ENCODE measurements at places on chromosomes 6 and 20.

GRCh38 chr20:51902933-51903332, 100.6 kb upstream of the SALL4 start:
- no peak for DNase-seq

DNA sequence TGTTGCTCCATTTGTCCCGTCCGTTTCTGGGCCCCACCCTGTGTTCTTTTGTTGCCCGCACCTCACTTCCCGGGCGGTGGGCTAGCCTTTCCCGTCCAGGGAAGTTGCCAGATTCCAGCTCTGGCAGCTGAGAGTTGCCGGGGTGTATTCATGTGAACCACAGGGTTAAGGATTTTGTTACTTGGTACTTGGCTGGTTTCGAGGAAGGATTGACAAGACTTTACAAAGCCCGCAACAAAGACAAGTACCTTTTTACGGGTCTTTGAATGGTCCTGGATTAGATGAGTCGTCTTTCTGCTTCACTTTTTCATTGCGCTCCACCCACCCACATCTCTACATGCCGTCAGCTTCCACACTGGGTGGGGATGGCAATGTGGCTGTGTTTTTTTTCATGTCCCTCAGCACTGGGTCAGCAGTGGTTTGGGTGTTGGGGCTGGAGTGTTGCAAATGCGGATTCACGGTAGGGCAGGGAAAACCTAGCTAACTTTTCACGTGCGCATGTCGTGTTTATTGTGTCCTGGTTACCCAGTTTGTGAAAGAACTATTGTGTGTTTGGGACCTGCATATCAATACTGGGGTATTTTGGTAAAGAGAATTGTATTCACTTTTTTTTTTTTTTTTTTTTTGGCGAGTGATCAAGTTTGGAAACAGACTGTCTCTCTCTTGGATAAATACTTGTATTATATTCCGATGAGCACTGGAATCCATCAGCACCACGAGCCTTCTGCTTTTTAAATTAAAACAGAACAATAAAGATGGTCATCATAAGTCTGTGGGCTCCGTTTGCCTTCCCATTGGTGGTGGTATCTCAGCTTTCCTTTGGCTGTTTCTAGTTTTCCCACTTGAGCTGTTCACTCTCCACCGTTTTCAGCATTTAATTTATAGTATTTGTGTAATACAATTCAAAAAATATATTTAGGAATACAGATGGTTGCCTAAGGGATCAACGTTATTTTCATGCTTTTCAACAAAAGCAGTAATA, 1.2 kb downstream of the DUSP22 start:
- no peak for DNase-seq

- DNase-seq: no peak
These were observed 41.1 kb downstream of the FARS2 start for GRCh38 chr6:5302220-5302946.

DNA sequence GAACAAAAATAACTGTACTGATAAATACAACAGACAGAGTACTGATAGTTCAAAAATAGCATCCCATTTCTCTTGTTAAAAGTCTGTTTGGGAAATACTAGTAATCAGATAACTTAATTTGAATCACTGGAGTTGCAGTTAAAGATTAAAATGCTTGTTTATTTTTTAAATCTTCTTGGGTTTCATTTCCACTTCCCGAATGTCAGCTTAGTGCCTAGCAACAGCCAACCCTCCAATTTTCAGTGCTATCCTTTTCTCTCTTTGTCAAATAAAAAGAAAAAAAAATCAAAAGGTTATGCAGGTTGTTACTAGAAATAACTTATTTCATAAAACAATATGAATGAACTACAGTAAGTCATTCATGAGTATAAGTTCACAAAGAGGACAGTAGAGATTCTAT, 257.7 kb upstream of the STXBP5 start:
- no peak for DNase-seq

DNA sequence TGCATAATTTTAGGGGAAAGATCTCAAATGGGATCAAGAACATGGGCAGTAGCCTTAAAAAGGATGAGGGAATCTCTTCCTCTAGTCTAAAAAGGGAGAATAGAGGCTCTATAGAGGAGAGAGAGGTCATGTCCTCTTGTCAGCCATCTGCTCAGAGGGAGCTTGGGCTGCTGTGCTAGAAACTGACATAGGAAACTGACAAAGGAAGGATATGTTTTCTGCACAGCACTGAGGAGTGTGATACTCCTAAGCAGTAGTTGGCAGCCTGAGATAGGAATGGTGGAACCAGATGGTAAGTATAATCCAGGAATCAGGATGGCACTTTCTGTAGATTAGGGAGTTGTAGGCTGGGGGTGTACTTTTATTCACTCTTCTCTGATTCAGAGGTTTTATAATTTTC, 59.2 kb downstream of the PTPRA start:
- peak; percentile 25 for DNase-seq

GRCh38 chr6:33820243-33820642, 16.4 kb upstream of the MLN start:
- DNase-seq: peak; percentile 23

DNA sequence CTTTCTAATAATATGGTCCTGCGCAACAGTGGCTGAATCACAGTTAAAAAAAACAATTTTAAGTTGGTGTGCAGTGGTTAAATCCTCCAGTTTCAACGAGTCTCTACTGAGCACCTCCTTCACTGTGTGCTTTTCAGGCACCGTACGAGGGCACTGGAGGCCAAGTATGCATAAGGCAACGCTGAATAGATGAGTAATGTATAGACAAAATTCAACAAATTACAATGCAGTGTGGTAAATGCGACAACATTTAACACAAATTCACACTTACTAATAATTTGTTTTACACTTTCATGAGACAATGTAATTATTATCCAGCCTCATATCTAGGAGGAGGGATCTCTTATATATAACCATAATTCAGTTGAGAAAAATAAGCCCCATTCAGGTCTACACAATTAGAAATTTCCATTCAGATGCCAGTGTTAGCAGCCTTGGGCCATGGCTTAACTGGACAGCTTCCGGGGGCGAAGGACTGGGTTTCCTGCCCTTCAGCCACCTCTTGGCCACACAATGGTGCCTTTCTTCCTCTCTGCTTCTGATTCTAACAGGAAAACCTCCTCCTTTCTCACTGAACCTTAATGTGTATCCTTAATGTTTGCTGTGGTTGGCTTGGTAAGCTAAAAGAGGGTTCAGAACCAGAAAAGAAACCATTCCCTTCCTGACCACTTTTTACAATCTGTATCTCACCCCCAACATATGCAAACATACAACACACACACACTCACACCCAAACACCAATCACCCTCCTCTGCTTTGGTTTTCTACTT, 51.9 kb downstream of the B4GALT5 start:
- DNase-seq: no peak

GRCh38 chr6:17466707-17467106, 73.3 kb downstream of the CAP2 start:
- DNase-seq: no peak

- DNase-seq: no peak
These were observed 25.6 kb upstream of the ADGRG6 start for GRCh38 chr6:142276256-142276655.

- DNase-seq: no peak
These were observed 301.4 kb upstream of the TBX18 start for GRCh38 chr6:85065831-85066230.

GRCh38 chr20:5550733-5551529, 199.3 kb upstream of the SHLD1 start:
- no peak for DNase-seq

GRCh38 chr6:87656857-87657256, 45.2 kb downstream of the AKIRIN2 start:
- DNase-seq: no peak

DNA sequence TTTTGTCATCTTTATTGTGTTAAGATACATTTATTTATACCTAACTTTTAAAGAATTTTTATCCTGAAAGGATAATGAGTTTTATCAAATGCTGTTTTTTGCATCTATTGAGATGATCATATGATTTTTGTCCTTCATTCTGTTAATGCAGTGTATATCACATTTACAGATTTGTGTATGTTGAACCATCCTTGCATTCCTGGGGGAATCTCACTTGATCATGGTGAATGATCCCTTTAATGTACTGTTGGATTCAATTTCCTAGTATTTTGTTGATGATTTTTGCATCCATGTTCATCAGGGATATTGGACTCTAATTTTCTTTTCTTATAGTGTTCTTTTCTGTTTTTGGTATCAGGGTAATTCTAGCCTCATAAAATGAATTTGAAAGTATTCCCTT, 38.5 kb upstream of the SLC22A3 start:
- no peak for DNase-seq

- no peak for DNase-seq
These were observed 20.3 kb downstream of the MMS22L start for GRCh38 chr6:97262676-97263075.

DNA sequence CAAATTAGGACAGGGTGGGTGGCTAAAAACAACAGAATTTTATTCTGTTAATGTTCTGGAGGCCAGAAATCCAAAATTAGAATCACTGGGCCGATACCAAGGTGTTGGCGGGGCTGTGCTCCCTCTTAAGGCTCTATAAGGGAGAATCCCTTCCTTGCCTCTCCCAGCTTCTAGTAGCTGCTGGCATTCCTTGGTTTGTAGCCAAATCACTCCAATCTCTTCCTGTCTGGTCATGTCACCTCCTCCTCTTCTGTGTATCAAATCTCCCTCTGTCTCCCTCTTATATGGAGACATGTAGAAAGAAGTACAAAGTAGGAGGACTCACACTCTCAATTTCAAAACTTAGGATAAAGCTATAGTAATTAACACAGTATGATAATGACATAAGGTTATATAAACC, 102.9 kb upstream of the SIRPA start:
- no peak for DNase-seq

DNA sequence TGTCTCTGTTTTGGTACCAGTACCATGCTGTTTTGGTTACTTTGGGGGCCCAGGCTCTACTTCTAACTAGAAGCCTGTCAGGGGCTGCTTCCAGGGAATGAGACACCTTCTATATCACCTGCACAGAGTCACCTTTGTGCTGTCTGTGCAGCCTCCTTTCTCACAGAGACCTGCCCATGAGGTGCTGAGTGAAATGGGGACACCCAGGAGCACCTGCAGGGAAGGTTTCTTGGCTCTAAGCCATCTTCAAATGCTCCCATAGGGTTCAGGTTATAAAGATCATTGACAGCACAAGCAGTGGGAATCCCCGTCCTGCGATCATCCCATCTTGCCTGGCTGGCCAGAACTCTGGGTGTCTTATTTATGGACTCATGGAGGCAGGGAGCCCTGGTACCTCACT, 19.1 kb downstream of the GABRR2 start:
- no peak for DNase-seq

DNA sequence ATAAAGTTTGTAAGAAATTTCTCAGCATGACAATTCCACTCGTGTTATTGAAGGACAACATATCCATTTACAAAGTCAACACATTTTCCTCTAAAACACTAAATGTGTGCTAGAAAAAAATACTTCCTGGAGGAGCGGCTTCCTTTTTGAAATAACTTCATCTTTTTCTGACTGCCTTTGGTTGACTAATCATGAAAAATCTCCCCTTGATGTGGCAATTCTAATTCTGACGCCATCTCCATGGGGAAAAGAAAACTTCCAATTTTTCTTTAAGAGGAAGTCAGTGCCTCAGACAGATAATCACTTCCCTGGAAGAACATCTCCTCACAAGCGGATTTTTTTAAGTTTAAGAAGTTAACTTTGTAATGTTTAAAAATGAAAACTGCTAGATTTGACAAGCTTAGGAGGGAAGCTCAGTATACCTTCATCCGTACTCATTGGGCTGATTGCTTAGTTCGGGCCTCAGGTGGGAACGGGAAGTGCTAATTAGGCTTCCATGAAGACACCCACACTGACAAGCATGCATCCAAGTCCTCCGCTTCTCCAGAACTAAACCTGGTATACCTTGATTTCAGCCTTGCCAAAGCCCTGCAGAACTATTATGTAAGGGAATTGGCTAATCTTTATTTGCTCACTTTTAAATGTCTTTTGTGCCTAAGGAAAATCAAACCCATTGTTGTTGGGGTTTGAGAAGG, 35.1 kb upstream of the DUSP22 start:
- no peak for DNase-seq

- DNase-seq: no peak
These were observed 118.9 kb upstream of the CEP85L start for GRCh38 chr6:118770112-118770788.

DNA sequence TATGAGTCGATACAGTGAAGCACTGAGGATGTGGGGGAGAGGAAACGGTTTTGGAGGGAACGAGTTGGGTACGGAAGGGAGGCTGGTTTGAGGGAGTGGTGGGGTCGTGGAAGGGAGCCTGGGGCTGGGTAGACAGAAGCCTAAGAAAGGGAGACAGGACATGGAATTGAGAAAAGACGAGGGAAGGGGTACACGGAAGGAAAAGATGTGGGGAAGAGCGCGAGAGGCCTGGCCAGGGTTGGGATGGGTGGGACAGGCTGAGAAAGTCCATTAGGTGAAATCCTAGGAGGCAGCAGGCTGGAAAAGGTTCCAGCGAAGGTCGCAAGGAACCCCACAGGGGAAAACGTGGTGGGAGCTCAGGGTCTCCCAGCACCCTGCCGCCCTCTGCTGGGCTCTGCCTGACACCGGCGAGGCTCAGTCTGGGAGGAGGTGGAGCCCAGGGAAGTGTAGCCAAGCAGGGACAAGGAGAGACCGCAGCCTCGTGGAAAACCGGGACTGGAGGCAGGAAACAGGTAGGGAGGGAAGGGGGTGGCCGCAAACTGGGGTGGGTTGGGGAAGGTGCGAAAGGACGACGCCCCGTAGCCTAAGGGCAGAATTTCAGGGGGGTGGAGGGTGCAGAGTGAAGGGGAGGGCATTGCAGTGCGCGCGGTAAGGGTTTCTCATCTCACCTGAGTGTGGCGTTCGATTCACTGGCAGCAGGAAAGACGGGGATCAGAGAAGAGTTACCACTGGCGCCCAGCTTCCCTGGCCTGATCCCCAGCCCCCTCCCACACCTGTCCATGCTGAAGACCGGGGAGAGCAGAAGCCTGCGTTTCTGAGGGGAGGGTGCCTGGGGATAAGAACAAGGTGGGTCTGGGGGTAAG, 4.3 kb downstream of the GABBR1 start:
- peak; percentile 51 for DNase-seq

- peak; percentile 57 for DNase-seq
These were observed 174.4 kb upstream of the RIN2 start for GRCh38 chr20:19583532-19584175.

GRCh38 chr6:108348655-108349349, 53.9 kb downstream of the AFG1L start:
- no peak for DNase-seq

DNA sequence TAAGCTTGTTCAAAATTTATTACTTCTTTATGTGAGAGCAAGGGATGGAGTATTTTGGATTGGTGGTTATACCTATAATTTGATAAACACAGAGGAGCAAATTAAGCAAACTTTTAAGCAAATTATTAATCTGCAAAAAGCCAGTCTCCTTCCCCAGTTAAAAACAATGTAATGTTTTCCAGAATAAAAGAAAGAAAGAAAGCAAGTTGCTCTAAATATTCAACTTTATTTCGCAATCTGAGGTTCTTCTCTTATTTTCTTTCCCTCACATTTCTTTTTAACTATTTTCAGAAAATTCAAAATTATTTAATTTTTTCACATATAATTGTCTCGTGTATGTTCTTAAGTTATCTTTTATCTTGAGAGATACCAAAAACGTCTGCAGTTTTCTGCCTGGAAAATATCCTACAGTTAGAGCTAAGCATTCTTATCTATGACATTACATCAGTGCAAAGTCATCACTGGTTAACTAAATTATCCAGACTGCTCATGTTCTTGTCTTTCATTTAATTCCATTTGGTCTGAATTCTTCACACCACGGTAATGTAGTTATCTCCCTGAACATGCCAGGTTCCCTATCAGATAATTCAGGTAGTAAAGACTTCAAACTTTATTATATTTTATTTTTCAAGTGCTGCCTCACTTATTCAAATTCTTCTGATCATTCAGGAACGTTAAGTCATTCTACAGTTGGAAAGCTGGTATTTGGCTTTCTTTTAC, 3.3 kb upstream of the CNKSR3 start:
- no peak for DNase-seq

GRCh38 chr20:53606364-53606985, 12.8 kb upstream of the ZNF217 start:
- no peak for DNase-seq
